ENCODE measurements at places on chromosomes 12 and 14.

- no peak for DNase-seq
These were observed 416.9 kb downstream of the SLC6A15 start for GRCh38 chr12:84495711-84496110.

DNA sequence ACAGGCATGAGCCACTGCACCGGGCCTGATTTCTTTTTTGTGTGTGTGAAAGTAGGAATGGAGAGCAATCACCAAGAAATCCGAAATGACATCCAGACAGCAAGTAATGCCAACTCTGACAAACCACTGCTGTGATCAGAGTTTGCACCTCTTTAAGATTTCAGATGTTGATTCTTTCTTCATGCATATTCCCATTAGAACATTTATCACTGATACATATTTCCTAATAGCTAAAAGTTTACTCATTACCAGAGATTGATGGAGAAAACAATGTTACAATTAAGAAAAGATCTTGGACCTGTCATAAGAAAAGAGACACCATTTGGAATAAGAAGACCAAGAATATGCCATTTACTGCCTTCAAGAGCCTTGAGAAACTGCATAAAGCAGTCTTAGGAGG, 217.0 kb upstream of the MGAT4C start:
- DNase-seq = no peak

DNA sequence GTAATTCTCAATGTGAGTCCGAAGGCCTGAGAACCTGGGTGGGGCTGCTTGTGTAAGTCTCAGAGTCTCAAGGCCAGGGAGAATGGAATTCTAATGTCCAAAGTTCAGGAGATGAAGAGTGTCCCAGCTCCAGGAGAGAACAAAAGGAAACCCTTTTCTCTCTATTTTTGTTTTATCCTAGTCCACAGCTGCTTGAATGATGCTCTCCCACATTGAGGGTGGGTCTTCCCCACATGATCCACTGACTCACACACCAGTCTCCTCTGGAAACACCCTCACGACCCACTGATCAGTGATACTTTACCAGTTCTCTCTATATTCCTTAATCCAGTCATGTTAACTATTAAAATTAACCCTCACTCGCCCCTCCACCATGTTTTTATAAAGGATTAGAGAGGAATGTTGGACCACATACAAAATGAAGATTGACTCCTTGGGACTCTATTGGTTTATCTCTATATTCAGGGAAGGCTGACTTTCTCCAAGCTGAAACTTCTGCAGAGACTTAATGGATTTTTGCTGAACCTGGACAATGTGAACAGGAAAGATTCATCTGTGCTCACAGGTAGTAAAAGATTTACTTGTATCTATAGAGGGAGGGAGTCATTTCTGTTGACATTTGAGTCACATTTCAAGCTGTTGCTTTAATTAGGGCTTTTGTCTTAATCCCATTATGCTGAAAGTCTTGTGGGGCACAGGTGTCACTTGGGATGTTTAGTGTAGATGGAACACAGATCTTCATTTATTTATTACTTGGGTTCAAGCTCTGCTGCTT, 1061.0 kb upstream of the TMEM132C start:
- DNase-seq = no peak

DNA sequence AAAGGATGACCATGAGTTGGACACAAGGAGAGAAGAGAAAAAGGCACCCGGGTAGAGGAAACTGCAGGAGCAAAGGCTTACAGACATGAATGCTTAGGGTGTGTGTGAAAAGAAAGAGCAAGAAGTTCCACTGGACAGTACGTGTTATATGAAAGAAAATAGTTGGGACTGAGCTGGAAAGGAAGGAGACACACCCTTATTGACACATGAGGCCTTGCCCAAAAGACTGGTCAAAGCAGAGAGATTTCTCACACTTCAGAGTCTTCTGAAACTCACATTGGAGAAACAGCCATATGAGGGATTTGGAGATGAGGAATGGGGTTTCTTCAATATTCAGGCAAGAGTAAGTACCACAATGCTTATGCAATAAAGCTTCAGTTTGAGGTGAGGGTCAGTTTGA, 56.0 kb downstream of the TTC9 start:
- DNase-seq = peak; percentile 10

GRCh38 chr14:92760524-92760805, 12.0 kb upstream of the LGMN start:
- no peak for DNase-seq

DNA sequence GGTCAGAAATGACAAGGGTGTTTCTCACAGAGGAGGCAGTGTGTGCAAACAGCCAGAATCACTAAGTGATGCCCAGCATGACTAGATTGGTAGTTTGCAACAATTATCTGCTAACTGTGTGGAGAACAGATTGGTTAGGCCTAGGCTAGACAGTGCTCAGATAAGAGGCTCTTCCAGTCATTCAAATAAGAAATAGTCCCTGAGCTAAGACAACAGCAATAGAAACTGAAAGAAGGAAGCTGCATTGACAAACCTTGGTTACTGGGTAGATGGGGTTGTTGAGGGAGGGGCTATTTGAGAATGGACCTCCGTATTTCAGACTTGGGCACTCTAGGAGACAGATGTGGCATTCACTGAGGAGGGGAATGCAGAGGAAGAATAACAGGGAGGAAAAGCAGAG, 255.0 kb upstream of the NPAS3 start:
- DNase-seq = no peak

DNA sequence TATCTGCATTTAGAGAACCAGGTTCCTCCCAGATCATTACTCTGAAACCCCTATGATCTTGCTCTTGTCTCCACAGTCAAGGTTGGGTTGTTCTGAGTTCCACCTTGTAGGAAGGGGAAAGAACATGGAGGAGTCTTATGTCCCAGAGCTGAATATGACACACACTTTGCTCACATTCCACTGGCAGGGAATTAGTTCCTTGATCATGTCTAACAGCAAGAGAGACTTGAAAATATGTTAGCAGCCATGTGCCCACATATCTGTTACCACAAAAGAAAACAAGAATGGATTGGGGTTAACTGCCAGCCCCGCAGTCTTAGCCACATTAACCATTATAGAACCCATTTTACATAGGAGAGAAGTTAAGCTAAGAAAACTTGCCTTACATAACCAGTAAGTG, 71.1 kb upstream of the MDM1 start:
- no peak for DNase-seq

DNA sequence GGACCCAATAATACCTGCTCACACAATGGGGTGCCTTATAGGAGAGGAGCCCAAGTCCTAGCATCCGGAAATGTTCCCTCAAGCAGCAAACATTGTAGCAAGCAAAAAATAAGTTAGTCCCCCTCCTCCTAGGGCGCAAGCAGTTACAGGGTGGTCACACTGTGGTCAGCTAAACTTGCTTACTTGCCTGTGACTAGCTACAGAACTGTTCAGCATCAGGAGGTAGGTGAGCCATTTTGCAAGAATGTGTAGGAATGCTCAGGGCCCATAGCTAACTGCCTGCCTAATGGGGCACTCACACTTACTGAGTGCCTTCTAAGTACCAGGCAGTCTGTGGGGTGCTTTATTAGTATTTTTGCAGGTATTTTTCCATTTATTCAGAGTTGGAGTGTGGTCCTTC, 154.6 kb upstream of the GRIN2B start:
- no peak for DNase-seq

DNA sequence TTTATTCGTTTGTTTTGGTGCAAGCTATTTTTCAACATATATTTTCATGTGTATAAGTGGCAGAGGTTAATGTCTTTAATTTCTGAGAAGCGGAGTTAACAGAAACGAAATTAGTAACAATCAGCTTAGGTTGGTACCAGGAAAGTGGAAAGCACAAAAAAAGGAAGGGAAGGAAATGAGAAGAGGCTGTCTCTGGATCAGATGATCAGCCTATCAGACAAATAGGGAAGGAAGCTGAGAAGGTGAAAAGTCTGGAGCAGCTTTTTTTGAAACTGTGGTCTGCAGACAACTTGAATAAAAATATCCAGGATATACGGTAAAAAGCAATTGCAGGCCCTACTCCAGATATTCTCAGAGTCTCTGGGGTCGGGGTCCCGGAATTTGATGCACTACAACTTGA, 265.0 kb downstream of the SSPN start:
- DNase-seq = no peak

DNA sequence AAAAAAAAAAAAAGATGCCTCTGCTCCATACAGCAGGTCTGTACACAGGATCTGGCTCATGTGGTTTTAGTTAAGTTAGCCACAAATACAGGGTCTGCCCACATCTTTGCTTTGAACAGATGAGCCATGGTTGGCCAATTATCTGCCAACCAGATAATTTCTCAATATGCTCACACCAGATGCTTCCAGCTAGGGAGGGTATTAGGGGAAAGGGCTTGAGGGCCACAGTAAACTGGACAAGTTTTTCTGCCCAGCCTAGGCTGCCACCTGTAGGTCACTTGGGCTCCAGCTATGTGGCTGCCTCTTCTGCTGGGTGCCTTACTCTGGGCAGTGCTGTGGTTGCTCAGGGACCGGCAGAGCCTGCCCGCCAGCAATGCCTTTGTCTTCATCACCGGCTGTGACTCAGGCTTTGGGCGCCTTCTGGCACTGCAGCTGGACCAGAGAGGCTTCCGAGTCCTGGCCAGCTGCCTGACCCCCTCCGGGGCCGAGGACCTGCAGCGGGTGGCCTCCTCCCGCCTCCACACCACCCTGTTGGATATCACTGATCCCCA, 776 bp downstream of the RDH5 start:
- peak; percentile 83 for DNase-seq

DNA sequence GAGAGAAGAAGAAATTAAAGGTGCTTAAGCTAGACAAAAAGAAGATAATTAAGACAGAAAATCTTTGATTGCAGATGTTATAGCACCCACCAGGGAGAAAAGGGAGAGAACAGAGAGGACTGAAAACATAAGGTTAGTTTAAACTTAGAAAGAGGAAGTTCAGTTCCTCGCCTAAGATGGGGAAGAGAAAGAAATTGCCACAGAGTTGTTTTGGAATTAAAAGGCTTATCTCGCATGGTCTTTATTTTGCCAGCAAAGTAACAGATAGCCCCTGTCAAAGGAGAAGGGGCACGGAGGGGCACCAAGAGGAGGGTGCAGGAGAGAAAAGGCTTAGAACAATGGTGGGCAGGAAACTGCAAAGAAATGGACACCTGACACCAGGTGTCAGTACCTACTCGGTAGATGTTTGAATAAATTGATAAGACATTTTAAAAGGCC, 17.8 kb upstream of the OXA1L start:
- DNase-seq = peak; percentile 62

- DNase-seq = no peak
These were observed 20.6 kb downstream of the CCDC92 start for GRCh38 chr12:123952037-123952436.

DNA sequence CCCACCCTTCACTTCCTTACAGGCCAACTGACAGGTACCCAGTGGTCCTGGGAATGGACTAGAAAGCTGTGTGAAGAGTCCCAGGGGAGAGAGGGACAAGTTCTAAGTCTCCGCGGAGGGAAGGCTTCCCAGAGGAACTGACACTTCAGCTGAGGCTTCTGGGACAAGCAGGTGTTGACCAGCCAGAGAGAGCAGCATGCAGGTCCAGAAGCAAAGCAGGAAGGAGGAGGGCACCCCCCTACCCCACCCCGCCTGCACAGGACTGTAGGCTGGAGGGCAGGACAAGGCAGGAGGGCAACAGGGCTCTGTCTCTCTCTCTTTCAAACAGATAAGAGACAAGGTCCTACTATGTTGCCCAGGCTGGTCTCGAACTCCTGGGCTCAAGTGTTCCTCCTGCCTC, 58.2 kb upstream of the CORO1C start:
- no peak for DNase-seq

- DNase-seq = no peak
These were observed 3.2 kb upstream of the CLEC4C start for GRCh38 chr12:7750350-7750749.
